T-helper 22 cell (primary cell): ENCODE measurements at places on chromosomes 11 and 22.

GRCh38 chr11:74446532-74446938 lies 20.8 kb downstream of the KCNE3 start:
- DNase-seq: no peak

DNA sequence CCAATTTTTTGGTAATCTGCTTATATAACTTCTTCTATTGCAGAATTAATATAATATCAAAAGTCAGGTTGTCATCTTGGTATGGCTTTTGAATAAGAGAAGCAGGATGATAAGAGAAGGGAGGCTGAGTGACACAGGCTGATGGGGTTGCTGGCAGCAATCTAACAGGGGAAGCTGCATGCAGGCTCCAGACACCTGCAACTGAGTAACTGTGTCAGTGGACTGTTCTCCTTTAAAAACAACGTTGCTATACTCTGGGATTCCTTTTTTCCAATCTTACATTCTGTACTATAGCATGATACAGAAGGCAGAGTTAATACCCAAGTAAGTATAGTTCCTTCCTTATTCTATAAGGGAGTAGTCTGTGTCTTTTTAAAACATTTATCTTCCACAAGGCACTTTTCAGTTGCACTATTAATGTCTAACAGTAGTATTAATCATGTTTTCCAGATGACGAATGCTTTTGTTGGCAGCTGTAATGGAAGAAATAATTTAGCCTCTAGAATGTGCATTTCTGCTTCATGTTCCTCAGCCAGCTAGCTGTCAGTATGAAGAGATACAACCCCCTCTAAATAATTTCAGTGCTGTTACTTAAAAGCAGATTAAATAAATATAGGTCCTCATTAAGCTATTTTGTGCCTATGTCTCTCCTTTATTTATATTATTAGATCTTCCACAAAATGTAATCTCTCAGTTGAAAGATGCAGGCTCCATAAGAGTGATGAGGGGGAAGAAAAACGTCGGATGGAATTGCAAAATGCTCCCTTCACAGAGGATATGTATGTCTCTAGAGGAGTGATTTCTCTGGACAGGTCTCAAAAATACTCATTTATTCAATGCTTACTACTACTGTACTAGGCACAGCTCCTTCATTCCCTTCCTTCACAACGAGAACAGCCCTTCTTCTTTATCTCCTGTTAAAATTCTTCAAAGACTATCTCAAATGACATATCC lies 50.8 kb downstream of the ATG16L2 start:
- no peak for DNase-seq

DNA sequence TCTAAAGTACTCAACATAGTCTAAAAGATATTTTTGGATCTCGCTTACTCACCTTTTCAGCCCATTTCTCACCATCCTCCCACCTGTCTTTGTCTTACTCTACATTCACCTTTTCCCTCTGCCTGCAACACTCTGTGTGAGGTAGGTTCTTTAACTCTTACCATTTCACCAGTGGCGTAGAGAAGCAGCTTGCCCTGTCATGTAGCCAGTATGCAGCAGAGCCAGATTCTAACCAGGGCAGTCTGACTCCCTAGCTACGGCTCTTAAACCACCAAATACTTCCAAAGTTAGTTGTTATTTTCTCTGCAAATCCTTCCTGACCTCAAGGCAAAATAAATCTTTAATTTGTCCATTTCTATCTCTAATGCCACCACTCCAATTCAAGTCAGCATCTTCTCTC lies 7.5 kb downstream of the ALG8 start:
- no peak for DNase-seq

DNA sequence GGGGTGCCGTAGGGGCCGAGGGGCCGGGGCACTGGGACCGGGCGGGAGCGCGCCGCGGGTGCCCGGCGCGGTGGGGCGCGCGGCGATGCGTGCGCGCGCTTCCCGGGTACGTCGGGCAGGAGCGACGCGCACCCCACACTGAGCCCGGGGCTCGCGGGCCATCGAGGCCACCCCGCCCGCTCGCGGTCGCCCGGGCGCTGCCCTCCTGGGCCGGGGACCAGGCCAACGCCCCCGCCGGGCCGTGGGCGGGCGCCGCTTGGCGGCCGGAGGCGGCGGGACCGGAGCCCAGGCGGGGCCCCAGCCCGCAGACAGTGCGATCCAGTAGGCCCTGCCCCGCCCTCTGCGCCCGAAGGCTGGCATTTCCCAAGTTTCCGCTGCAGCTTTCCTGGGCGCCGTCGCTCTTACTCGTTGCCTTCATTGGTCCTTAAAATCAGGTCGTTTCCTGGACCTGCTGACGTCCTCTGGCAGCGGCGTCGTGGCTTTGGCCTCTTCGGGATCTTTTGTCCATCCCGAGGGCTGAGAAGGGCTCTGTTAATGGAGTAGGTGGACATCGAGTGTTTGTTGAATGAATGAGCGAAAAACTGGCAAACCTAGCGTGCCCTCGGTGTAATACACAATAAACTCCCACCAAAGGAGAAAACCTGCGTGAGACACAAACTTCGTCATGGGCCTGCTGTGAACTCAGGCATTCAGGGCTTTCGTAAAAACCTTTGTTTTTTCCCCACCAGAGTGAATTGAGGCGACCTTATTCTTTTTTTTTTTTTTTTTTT lies 638 bp downstream of the PARVA start:
- DNase-seq: no peak

DNA sequence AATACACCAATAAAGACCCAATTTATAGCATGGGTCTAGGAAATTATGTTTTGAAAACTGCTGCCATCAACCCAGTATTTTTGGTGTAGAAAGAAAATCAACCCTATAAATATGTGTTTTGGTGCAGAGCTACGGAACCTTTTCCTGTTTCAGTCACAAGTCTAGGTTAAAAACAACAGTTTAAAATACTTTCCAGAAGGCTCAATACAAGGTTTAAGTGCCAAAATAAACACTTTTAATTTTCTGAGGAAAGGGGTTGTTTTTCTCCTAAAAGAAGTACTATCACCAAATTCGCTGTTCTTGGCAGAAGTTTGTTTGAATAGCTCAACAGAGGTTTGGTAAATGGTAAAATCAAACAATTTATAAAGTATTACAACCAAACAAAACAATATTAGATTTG lies 201.3 kb downstream of the TMEM135 start:
- DNase-seq: no peak

DNA sequence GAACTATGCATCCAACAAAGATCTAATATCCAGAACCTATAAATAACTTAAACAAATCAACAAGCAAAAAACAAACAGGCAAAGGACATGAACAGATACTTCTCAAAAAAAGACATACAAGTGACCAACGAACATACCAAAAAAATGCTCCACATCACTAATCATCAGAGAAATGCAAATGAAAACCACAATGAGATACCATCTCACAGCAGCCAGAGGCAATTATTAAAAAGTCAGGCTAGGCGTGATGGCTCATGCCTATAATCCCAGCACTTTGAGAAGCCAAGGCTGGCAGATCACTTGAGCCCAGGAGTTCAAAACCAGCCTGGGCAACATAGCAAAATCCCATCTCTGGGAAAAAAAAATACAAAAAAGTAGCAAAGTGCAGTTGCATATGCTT lies 10.7 kb downstream of the SAA4 start:
- no peak for DNase-seq

- DNase-seq: no peak
These were observed 4.5 kb downstream of the CD81 start for GRCh38 chr11:2381494-2382128.

DNA sequence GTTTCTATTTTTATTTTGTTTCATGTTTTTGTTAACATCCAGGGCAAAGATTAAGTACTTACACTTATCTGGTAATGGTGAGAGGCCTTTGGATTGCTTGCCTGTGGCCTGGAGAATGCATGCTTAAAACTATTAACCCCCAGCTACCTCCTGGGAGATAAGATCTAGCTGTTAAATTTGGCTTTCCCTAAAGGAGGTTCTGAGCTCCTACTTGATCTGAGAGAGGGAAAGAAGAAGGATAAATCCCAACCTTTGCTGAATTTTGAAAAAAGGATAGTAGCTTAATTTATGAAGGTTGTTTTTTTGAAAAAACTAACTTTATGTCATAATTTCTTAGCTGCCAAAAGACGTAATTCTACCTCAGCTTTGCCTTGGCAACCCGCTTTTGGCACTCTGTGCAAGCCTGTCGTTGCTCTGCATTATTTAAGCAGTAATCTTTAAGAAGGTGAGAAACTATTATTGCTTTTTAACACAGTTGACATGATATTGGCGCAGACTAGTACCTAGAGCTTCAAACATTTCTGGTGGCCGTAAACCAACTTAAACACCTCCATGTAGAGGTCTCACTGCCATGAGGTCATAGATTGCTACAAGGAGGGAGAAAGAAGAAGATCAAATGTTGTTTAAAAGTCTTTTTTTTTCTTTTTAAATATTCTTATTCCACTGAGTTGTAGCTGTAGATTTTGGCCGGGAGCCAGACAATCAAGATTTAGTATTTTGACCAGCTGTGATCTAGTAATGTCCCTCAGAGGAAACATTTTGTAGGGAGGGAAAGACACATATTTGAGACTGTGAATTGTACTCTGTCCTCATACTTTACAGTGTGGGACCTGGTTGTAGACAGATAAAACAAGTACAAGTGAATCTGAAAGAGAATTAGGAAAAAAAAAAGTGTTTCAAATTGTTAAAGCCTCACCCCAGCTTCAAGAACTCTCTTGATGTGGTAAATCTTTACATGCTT lies 74.4 kb downstream of the WNT11 start:
- no peak for DNase-seq

GRCh38 chr11:133929401-133930052 lies 27.2 kb downstream of the IGSF9B start:
- DNase-seq: no peak

GRCh38 chr11:45163956-45164575 lies 17.6 kb downstream of the PRDM11 start:
- no peak for DNase-seq

- no peak for DNase-seq
These were observed 5.6 kb downstream of the SYTL2 start for GRCh38 chr11:85805387-85805786.

DNA sequence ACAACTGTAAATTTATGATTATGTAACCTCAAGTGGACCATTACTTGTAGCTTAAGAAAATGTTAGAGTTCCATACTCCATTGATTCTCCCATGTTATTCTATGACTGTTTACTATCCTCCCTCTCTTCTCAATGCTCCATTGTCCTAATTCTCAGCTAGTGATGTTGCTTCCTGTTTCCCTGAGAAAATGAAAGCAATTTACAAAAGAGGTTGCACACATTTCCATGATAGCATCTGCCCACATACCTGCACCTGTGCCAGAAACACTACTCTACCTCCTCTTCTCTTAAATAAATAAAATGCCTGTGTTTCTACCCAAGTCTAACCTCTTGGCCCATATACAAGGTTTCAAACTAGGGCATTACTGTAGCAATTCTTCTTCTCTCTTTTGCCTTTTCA lies 1620.9 kb downstream of the FAM181B start:
- no peak for DNase-seq

GRCh38 chr11:74877132-74877531 lies 71.8 kb downstream of the XRRA1 start:
- no peak for DNase-seq

DNA sequence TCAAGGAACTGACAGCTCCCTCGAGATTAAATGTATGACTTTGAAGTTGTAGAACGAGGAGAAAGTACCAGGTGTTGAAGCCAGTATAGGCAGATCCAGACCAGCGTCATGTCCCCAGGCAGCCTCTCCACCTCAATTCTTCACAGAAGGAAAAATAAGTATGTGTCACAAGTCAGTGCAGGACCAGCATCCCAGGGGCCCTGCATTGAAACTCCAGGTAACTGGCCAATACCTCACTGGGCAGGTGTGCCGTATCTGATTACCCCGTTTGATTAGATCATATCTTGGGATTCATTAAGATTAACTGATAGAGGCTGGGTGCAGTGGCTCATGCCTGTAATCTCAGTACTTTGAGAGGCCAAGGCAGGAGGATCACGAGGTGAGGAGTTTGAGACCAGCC lies 466.7 kb upstream of the B3GAT1 start:
- no peak for DNase-seq

DNA sequence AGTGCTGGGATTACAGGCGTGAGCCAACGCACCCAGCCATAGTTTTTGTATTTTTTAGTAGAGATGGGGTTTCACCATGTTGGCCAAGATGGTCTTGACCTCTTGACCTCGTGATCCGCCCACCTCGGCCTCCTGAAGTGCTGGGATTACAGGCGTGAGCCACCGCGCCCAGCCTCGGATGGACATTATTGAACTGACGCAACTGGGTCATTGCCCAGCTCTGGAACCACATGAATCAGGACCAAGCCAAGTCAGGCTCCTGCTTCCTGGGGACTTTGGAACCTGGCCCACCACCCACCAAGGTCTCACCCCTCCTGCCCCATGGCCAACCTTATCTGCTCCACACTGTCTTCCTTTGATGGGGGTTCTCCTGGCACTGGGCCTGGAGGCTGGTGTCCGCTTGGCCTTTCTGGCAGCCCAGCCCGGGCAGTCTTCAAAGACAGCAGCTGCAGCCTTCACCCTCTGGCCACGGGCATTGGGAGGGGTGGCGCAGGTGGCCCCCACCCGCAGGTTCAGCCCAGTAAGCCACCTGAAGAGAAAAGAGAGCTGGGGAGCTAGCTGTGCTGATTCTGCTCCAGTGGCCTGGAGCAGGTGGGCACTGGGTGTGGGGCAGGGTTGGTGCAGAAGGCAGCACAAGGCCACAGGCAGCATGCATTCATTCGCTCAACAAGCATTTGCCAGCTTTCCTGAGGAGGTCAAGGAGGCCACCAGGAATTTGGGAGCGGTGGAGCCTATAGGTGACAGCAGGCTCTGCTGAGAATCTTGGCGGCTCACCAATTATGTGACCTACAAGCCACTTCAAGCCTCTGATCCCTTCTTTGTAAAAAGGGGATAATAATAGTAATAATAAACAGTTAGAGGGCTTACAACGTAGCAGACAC lies 5.7 kb downstream of the CHADL start:
- no peak for DNase-seq

GRCh38 chr11:95768521-95768920 lies 21.1 kb downstream of the FAM76B start:
- DNase-seq: no peak

DNA sequence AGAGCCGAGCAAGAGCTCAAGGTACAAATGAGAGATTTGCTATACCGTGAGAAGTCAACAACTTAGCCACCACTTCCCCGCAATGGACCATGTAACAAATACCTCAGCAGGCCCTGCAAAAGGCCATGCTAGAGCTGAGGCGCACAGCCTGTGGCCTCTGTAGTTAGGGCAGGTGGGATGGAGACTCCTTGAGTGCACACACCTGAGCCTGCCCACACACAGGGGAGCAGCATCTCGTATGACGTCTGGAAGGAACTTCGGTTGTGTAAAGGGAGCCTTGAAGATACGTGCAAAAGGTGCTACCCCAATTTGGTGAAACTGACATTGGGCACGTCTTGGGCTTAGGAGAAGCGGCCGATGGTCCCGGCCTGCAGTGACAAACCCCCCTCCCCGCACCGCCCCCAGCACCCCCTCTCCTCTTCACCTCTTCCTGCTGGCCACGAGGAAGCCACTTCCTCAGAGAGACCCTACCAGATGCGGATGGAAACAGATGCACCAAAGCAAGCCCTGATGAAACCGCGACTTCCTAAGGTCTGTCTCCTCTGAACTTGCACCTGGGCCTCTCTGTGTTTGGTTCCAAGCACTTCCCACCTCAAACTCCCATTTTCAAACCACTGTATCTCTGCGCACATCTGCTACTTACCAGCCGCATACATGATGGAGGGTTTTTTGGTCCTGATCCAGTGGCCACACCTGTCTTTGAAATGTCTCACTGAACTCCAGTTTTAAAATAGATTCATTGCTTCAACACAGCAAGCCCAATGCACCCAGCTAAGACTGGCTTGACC lies 10.6 kb downstream of the CDPF1 start:
- no peak for DNase-seq

GRCh38 chr22:35721960-35722359 lies 4.3 kb downstream of the APOL5 start:
- DNase-seq: no peak
